RPMI7951 (cell line): ENCODE measurements at places on chromosomes 11 and 22. TPM values are rescaled to one million over a fixed set of nuclear protein-coding genes. Genes with fewer than 3 reads are reported as not detected.

DNA sequence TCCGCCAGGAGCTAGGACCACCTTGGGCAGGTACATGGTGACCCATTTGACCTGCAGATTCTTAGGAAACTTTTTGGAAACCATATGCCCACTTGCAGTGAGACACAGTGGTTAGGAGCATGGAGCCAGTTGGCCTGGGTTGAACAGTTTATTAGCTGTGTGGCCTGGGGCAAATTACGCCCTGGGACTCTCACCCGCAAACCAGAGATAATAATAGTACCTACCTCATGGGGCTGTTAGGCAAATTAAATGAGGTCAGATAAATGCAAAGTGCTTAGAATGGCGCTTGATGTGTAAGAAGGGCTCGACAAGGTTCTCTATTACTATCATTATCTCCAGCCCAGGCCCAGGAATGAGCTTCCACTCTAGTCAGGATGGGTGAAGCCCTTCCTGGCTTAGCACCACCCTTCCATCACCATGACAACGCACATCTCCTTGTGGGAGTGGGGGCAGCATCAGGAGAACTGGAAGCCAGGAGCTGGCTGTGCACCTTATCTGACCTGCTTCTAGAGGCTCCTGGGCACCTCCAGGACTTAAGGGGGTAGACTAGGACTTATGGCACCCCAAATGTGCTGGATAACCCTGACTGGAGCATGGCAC is 5.1 kb downstream of the SYT12 start:
- peak; percentile 83 for DNase-seq

DNA sequence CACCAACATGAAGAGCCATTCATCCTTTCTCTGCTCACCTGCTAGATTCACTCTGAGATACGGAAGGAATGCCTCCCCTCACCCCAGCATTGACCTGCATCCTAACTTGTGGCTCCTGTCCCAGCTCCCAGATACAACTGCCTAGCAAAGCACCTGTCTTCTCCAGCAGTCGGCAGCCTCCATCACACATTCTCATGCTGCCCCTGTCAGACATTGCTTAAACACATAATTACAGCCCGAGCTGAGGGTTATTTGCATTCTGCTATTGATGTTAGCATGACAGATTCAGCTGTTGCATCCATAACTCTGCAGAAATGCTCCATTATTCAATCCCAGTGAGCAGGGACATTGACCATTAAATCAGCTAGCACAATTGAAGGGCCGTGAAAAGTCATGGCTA is 184.4 kb upstream of the NARS2 start:
- DNase-seq, result no peak

Gene DRAP1
- 405 and 548 TPM in 2 replicates for total RNA-seq

GRCh38 chr11:70074746-70075145 is 3.4 kb upstream of the ANO1 start:
- no peak for DNase-seq

DNA sequence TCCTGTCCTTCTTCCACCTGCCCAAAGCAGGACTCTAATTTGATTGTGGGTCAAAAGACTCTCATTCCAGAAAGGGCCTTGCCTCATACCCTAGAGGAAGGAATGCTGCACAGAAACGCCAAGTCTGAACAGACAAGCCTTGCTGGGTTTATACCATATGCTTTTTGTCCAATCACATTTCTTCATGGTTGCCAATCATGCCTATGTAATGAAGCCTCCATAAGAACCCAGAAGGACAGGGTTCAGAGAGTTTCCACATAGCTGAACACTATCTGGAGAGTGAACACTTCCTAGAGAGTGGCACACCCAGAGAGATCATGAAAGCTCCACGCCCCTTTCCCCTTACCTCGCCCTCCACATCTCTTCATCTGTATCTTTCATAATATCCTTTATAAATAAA is 4.8 kb upstream of the SAA2 start:
- no peak for DNase-seq

DNA sequence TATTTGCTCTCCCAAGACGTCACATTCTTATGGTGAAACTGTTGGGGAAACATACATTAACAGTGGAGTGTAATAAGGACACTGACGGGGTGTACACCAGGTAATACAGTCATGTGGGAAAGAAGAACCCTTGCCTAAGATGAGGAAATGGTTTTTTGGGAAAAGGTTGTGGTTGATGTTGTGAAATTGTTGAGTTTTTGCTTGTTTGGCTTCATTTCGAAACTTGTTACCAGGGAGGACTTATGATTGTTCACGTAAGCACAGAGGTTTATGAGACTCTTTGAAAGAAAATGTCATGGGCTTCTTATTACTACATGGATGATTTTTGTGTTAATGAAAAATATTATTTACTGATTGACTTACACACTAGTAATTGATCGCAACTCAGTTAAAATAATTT is 16.8 kb downstream of the ANO3 start:
- DNase-seq, result no peak

Gene SLC5A4
- total RNA-seq, result not detected in 2 replicates

DNA sequence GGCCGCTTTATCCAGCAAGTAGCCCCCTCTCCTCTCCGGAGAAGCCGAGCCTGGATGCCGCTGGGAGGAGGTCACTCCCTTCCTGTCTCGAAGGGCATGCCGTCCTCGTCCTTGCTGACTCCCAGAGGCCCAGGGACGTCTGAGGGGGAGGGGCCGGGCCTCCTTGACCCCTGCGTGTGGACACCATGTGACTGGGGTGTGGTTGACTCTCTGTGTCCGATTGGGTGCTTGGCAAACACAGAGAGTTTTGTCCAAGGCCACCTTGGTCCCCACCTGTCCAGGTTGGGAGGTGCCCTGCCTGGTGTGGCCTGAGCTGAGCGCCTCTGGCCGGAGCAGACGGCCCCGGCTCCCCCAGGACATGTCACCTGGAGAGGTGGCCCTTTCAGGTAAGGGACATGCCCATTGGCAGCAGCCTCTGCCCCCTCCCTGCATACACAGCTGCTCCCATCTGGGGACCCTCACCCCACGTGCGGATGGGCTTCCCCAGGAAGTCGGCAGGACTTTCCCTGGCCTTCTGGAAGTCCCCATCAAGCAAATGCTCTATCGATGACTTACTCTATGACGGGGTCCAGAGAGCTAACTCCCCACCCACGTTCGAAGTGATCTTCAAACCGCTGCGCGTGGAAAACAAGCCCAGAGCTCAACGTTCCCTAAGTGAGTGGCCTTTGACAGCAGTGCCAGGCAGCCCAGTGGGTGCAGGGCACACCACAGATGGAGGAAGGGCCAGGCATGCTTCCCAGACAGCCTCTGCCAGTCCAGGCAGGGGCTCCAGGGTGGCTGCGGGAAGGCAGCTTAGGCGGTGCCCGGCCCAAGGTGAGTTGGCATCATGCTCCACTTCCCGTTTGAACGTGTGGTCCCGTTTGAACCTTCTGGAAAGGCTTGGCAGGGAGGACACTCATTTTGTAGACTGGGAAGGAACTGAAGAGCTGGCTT is at the start of gene SMIM38:
SMIM38 (plus strand) TSS at position 634 of the 933 bp plus-strand sequence. CDS start 1,912 bp downstream, outside the sequence.
- no peak for DNase-seq

Gene CCDC34
- 12.7 and 14.5 TPM in 2 replicates for total RNA-seq
